GM12891 (cell line): ENCODE measurements at places on chromosomes 5 and 9.

DNA sequence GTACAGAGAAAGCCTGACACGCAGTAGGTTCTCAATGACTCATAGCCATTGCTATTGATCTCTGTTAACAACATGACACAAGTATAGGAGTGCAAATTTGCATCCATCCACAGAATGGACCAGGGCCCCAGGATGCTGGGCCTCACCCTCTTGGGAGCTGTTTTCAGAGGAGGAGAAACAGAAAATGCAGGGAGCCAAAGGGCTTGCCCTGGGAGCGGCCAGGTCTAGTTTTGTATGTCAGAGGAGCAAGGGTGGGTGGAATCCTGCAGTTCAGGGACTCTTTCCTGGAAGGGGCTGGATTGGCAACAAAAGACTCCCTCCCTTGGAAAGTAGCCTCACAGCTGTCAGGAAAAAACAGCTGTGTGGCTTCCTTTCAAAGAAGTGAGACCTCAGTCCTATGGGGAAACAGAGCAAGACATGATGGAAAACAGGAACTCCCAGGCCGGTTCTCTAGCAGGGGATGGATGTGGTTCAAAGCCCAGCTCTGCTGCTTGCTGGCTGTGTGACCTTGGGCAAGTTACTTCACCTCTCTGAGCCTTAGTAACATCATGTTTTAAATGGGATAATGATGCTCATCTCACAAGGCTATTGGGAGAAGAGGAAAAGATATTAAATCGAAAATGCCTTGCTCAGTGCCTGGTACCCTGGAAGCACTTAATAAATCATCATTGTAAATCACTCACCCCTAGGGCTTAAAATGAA lies 50.5 kb upstream of the SH3PXD2B start:
- no peak for DNase-seq

DNA sequence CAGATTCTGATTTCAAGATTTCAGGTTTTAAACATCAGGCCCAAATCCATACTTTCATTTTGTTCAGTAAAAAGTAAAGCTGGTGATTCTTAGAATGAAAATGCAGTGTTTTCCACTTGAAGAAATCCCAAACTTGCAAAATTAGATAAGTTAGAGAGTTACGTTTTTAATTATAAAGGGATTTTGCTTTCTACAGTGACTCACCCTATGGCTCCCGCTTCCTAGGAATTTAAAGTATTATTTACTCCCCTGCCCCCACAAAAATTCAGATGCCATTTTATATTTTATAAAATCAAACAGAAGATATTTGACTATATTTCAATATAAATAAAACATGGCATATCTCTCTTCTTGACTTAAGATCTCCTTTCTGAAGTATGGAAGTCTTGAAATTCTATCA lies 402.9 kb downstream of the ZSWIM6 start:
- no peak for DNase-seq

DNA sequence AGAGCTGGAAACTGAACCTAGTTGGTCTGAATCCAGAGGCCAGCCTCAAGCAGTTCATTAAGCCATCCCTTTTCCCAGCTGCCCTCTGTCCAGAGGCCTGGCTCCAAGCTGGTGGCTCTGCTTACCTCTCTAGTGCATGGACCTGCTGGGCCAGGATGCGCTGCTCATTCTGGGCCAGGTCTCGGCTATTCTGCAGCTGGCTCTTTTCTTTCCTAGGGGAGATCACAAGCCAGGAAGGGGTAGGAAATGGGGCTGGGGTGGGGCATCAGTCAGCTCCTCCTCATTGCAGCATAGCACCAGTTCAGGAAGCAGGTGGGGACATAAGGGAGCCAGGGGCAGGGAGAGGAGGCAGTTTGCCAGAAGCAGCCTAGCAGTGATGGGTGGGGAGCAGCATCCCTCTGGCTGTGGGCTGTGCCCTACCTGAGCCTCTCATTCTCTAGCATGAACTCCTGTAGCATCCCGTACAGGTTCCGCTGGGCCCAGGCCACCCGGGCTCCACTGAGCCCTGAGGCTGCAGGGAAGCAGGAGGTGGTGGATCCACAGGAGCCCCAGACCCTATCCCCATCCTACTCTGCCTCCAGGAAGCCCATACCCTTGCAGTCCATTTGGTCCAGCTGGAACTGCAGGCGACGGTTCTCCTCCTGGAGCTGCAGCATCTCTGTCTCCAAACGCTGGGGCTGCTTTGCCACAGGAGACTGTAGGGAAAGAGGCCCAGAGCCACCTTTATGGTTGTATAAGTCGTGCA lies 5.2 kb downstream of the KIF12 start:
- no peak for DNase-seq

- DNase-seq = no peak
Measured at GRCh38 chr9:98961513-98962180, 17.9 kb downstream of the COL15A1 start.

DNA sequence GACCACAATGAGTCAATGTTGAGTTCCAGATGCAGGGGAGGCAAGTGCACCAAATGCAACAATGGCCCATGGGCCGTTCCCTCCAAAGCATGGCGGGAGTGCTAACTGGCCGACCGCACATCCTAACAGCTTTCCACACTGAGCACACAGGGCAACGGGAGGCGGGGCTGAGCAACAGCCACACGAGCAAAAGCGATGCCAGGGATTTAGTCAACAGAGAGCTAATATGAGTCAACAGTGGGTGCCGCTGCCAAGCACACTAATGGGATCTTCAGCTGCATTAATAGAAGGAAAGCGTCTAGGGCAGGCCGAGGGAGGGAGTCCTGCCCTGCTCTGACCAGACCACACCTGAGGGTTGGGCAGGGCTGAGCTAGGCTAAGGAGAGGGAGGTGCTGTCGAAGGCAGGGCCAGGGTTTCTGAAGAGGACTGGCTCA lies 4.6 kb downstream of the EPB41L4B start:
- no peak for DNase-seq

GRCh38 chr9:87199278-87199677 lies 252.0 kb upstream of the GAS1 start:
- no peak for DNase-seq

GRCh38 chr5:6504677-6505415 lies 56.2 kb downstream of the UBE2QL1 start:
- no peak for DNase-seq

GRCh38 chr9:113621309-113621791 lies 157.8 kb downstream of the RGS3 start:
- DNase-seq = no peak

- DNase-seq = no peak
Measured at GRCh38 chr5:89011778-89012711, 129.1 kb upstream of the MEF2C start.

GRCh38 chr5:30880514-30880913 lies 313.0 kb upstream of the CDH6 start:
- DNase-seq = no peak

GRCh38 chr9:123544007-123544827 lies 188.2 kb downstream of the CRB2 start:
- DNase-seq = no peak

- DNase-seq = no peak
Measured at GRCh38 chr5:56574778-56575177, 240.6 kb upstream of the MAP3K1 start.

DNA sequence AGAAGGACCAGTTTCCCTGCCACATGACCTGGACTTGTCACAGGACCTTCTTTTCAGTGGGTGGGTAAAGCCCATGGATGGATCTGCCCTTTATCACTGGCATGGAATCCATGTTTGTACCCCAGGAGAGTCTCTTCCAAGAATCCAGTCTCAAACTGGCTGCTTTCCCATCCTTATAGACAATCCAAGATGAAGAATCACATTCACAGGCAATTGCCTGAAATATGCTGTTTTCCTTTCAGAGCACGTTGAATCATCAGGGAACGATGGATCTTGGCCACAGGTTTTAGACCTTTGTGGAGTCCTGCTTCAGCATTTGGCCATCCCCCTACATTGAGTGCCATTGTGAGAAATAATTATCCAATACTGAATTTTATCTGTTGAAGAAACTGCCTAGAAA lies 319.8 kb downstream of the ASTN2 start:
- no peak for DNase-seq

DNA sequence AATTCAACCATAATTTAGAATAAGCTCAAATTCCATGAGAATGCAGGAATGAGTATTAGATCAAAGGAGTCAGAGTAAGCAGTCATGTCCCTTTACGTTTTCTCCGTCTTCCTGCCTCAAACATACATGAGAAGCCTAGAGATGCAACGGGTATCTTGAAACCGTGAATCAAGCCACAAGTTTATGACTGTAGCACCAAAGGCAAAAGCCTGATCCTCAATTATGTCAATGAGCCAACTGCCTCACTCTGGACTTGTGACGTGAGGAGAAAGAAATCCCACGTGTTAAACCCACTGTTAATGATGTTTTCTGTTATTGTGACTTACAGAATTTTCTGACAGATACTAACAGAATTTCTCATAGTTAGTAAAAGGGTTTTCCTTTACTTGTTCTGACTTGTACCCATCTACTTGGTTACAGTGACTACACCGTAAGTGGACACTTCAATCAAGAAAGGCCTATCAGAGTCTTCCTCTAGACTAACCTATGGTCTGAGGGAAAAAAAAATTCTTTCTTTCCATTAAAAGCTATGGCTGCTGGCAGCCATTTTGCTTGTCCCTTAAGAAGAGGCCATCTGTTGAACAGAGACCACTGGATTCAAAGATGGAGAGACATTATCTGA lies 35.3 kb upstream of the HK3 start:
- no peak for DNase-seq

GRCh38 chr9:115115924-115116323 lies 2.0 kb downstream of the TNC start:
- DNase-seq = no peak
